ENCODE measurements at places on chromosomes 5 and 9.

- DNase-seq: no peak
Observed at GRCh38 chr5:154576429-154576806, 98.4 kb upstream of the HAND1 start.

DNA sequence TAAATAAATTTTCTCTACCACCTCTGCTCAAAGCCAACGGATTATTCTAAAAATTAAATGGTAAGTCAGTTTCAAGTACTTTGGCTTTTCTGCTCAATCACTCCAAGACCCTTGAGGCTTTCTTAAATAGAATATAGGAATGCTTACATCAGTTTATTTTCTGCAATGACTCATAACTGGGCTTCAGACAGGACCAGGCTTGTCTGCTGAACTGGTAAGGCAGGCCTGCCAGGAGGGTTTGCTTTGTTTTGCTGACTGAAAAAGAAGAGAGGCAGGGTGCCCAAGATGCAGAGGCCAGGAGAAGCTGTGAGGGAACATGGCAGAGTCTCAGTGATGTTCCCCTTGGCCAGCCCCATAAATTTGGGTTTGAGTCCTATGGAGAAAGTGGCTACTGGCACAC, 60.3 kb upstream of the EPB41L4A start:
- DNase-seq: no peak

- peak; percentile 92 for DNase-seq
Observed at GRCh38 chr9:137114613-137115393, at the start of gene DPP7. Gene DPP7 (minus strand): TSS chr9:137114733. CDS start chr9:137114713, 20 bp downstream.

- DNase-seq: no peak
Observed at GRCh38 chr9:95752129-95752731, 123.3 kb upstream of the ERCC6L2 start.

DNA sequence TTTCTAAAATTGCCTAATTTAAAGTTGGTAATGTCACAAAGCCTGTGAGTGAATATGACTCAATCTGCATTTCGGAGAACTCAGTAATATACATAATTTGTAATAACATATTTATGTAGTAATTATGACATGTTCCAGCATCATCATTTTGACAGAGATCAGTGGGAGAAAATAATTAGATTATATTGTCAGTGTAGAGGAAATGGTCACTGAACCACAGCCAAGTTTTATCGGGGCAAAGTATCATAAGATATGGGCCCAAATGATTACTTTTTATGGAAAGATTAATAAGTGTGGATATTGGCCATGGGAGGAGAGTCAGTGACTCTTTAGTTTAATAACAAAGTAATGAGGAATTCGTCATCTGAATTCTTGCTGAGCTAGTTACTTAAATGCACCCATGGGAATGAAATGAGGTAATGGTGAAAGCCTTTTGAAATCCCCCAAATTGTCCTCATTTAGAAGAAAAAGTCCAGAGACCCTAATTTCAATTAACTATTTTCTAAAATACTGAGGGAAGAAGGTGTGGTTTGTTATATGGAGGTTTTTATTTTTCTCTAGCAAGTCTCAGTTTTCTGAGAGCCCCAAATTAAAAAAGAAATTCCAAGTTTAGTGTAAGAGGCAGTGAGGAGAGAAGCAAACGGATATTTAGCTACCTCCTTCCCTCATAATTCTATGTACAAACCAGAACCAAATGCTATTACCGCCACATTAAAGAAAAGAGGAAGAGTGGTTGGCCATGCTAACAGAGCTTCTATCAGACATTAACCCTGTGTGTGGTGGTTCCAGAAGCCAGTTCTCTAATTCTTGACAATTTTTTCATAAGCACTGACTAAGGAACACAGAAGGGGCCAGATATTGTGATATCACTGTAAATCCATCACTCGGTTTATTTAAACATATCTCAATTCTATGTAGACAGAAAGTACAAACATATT, 37.7 kb upstream of the MRPS30 start:
- no peak for DNase-seq

GRCh38 chr5:139897342-139897741, 101.7 kb downstream of the PSD2 start:
- no peak for DNase-seq

DNA sequence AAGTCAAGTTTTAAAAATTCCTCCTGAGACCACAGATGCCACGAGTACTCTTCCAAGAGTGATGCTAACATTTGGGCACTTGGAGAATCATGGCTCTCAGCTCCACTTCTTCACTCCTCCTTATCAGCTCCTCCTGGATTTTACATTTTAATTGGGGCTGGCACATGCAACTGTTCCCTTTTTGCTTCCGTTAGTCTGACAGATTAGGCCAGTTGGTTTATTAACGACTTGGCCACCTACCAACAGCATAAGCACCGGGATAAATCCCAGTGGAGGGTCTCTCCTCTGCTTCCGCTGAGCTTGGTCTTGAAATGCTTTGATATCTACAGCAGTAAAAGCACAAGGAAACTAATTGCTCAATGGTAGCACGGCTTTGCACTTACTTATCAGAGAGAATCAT, 134.6 kb upstream of the RASEF start:
- no peak for DNase-seq

- DNase-seq: no peak
Observed at GRCh38 chr5:43182421-43182820, 9.6 kb upstream of the NIM1K start.

GRCh38 chr5:170393235-170393634, 4.1 kb upstream of the KCNMB1 start:
- no peak for DNase-seq

DNA sequence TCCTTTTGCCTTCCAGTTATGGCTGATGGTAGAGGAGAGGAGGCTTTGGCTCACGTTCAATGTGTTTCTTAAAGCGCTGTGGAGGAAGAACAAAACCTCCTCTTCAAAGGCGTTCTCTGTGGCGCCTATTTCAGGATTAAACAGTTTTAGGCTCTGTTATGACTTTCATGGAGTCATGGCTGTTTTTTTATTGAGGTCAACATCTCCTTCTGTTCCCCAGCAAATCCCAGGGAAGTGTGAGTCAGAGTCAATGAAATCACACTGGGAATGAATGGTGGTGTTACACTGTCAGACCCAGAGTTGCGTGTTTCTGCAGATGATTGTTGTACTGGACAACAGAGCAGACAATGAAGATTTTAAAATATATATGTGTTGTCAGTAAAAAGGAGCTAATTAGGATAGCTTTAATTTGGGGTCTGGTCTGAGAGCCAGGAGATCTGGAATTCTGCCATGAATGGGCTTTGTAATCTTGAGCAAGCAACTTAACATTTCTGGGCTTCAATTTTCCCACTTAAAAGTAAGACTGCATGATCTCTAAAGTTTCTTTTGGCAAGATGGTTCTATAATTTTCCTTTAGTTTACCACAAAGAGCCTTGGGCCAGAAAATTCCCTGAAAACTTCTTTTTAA, 240.7 kb downstream of the CSNK1G3 start:
- DNase-seq: no peak
